ENCODE measurements at places on chromosomes 6 and 20.

DNA sequence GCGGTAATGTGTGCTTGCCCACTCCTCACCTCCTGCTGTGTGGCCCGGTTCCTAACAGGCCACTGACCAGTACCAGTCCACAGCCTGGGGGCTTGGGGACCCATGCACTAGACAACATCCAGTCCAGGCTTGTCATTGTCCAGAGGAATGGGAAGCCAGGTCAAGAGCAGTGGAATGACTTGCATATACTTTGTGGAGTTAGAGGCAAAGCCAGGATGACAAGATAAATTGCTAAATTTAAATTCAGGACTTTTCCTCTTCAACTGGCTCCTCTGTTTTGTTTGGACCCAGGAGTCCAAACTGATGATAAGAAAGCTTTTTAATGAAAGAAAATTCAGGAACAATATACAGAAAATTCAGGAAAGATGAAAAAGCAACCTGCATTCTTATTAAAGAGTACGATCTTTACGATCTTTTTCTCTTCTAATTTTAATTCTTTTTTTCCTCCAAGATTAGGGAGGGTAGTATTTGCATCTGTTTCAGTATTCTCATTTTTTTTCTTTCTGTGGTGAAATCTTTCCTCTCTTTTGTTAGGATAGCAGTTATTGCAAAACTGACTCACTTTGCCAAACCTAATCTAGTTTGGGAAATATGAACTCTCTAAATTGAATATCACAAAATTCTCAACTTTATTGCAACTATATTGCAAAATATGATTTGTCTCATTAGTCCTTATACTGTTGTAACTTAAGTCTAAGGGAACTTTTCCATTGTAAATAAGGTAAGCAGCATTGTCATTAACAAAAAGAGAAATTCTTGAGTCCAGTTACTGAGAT is 48.2 kb downstream of the DCBLD1 start:
- DNase-seq, result no peak

GRCh38 chr6:53112404-53112803 is 36.2 kb downstream of the GCM1 start:
- DNase-seq, result no peak

- no peak for DNase-seq
Observed at GRCh38 chr20:17749978-17750721, 50.4 kb downstream of the BANF2 start.

- DNase-seq, result no peak
Observed at GRCh38 chr20:513429-513828, 30.2 kb downstream of the CSNK2A1 start.

- DNase-seq, result no peak
Observed at GRCh38 chr6:117448732-117449485, 23.2 kb upstream of the ROS1 start.

GRCh38 chr20:3758566-3758965 is 9.0 kb downstream of the ADISSP start:
- DNase-seq, result no peak

DNA sequence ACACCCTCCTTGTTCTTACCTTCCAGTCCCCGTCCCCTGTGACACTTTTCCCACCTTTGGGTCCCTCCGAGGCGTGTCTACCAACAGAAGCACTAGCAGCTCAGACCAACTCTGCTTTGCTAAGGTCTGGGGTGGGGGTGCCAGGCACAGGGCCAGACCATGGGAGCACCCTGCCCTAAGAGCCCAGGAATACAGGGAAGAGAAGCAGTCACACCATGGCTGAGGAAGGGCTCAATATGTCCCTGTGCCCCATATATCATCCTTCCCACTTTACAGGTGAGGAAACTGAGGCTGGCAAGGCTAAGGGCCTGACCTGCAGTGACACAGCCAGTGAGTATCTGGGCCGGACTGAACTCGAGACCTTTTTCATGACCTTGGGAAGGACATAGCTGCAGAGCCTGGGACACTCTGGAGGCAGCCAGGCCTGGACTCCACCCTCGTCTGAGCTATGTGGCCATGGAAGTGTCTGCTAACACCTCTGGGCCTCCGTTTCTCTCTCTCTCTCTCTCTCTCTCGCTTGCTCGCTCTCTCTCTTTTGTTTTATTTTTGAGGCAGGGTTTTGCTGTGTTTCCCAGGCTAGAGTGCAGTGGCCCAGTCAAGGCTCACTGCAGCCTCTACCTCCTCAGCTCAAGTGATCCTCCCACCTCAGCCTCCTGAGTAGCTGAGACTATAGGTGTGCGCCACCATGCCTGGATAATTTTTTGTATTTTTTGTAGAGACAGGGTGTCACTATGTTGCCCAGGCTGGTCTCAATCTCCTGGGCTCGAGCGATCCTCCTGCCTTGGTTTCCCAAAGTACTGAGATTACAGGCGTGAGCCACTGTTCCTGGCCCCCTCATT is 156.7 kb downstream of the GRM4 start:
- no peak for DNase-seq

Data from GM23338 (cell line).